Right hindlimb (tissue), 1 donor: ENCODE measurements at places on chromosomes 12 and 14.

DNA sequence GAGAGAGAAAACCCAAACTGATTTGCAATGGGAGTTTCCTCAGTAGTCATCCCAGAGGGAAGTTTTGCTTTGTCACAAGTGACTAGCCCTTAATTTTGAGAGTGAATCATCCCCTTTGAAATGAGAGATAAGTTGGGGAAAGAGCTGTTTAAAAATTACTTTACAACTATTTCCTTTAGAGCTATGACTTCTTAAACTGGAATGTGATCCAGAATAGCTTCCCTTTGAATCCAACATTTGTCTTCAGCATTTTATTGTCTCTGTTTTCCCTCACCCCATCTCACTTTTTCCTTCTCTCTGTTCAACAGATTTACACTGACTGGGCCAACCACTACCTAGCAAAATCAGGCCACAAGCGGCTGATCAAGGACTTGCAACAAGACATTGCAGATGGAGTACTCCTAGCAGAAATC, 109.3 kb downstream of the NAV3 start:
- DNase-seq = no peak

GRCh38 chr12:126389961-126390360, 1324.7 kb downstream of the AACS start:
- DNase-seq = no peak

DNA sequence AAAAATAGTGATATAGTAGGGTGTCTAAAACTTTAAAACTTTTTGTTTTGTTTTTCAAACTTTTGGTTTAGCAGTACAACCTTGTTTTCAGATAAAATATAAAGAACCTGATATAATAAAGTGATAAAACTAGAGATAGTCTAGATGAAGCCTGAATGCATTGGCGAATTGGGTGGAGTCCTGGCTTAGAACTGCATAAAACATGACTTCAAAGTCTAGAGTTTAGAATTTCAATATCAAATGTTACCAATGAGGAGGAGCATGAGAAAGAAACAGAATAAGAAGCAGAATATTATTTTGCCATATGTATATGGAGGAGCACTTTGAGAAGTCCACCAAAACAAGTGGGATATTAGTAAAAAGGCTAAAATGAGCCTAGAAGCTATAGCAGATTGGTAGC, 263.6 kb downstream of the TMEM117 start:
- no peak for DNase-seq

GRCh38 chr12:27179400-27180214, 64.5 kb upstream of the STK38L start:
- DNase-seq = no peak

- no peak for DNase-seq
These were observed 13.9 kb downstream of the JDP2 start for GRCh38 chr14:75441728-75442127.

GRCh38 chr12:112352921-112353320, 29.3 kb downstream of the HECTD4 start:
- DNase-seq = no peak

- DNase-seq = no peak
These were observed 16.8 kb downstream of the GALNT6 start for GRCh38 chr12:51374361-51374760.

- no peak for DNase-seq
These were observed 411.4 kb upstream of the SOX5 start for GRCh38 chr12:24360907-24361306.

GRCh38 chr12:106288494-106289195, 13.9 kb upstream of the TCP11L2 start:
- DNase-seq = no peak

DNA sequence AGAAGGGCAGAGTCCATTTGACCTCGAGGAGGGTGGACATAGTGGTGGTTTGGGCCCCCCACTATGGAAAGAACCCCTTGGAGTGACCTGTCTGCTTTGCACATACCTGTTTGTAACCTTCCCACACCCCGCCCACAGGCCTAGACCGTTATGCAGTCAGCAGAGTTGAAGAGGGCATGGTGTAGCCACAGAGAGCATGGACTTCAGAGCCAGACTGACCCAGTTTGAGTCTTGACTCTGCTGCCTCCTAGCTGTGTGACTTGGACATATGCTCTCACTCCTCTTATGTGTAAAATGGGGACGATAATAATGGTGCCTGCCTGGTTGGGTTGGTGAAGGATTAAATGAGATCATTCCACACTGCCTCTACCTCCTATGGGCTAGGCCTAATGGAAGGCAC, 40.9 kb upstream of the NOS1 start:
- no peak for DNase-seq

GRCh38 chr12:93419388-93420034, 22.2 kb downstream of the UBE2N start:
- DNase-seq = no peak

DNA sequence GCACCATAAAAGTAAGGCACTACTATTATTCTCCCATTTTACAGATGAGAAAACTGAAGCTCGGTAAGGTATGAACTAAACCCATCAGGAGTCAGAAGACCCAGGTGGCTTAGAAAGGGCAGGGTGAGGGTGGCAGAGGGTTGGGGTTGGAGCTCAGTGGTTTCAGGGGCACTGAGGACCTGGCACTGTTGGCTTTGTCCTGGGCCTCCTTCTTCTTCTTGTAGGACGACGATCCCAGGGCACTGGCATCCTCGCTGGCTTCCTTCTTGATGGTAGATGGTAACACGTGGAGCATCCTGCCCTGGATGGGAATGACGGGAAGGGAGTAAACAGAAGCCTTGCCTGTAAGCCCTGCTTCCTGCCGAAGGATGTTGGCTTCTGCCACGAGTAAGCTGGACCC, 19.9 kb downstream of the RBM19 start:
- DNase-seq = no peak

DNA sequence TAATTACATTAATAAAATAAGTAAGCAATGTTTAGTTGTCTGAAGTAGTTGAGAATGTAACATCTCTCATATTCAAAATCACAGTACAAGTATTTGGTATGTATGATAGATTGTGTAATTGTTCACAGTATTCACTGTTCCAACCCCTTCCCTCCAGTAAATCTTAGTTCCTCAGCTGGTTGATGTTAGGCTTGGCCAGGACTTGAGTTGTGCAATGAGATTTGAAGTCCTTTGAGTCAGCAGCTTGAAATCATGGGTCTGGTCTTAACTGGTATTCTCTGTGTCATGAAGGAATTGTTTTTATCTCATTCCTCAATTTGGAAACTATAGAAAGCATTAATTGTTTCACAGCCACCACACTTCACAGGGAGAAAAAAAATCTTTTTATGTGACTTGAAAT, 477.1 kb downstream of the FSCB start:
- DNase-seq = no peak

GRCh38 chr14:104596451-104596918, 8.1 kb downstream of the TMEM179 start:
- no peak for DNase-seq

DNA sequence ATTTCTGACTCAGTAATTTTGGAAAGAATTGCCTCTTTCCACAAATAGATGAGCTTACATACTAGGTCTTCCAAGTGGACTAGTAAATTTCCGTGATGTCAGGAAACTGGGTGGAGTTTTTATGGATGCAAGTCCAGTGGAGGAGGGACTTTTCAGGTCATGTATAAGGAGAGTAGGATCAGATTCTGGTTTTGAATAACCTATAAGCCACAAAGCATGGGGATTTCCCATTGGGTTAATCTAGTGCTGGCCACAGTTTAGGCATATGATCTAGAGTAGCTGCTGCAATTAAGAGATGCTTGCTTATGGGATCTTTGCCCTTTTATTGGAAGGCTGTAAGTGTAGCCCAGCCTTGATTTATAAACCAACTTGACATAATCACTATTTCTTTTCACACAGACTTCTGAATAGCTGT, 33.8 kb downstream of the STK38L start:
- DNase-seq = no peak

DNA sequence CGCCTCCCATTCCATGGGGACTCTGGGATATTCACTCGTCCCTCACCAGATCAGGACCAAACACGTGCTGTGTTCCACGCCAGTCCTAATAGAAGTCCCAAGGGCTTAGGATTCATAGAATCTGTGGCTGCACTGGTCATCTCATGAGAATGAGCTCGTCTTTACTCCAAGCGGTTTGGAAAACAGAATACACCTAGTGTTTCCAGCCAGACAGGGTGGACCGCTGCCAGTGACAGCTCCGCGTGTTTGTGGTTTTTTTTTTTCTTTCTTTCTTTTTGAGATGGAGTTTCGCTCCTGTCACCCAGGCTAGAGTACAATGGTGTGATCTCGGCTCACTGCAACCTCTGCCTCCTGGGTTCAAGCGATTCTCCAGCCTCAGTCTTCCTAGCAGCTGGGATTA, 75.1 kb downstream of the GLT1D1 start:
- DNase-seq = no peak

DNA sequence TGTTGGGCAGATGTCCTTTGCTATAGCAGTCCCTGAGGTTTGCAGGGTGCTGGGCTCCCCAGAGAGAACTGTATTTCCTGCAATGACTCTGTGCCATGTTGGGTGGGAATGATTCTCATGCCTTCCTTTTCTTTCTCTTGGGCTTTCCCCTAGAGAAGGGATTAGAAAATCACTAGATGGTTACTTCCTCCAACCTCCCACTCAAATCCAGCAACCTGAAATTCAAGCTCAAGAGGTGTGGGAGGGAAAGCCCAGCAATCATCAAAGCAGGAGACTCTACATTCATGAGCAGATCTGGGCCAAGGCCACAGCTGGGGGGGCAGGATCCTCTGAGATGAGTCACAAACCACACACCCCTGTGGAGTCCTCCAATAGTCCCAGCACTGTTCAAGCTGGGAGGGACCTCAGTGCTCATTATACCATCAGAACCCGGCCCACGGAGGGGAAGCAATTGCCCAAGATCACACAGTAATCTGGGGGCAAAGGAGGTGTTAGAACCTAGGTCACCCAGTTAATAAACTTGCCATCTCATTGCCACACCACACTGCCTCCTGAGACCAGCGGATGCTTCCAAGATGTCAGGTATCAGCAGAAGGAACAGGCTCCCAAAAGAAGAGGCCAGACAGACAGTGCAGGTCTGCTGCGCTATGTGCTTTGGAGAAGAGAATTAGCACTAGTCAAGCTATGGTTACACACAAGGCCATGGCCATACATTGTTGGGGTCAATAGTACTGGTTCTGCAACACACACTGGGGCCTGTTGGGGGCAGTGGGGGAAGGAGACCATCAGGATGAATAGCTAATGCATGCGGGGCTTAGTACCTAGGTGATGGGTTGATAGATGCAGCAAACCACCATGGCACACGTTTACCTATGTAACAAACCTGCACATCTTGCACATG, 65.7 kb downstream of the TTC9 start:
- DNase-seq = no peak

DNA sequence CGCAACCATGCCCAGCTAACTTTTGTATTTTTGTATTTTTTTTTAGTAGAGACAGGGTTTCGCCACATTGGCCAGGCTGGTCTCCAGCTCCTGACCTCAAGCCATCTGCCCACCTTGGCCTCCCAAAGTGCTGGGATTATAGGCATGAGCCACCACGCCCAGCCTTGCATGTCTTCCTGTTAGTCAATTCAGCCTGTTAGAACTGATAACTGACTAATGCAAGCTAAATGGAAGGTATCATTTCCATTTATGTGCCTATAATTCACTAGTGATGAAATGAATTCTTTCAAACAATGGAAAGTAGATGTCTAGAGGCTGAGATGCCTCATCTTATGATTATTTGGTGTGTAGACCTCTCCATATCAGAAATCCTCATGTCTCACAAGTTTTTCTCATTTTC, 37.3 kb upstream of the DIP2B start:
- DNase-seq = no peak

- no peak for DNase-seq
These were observed 33.6 kb upstream of the CRY1 start for GRCh38 chr12:107126796-107127481.

DNA sequence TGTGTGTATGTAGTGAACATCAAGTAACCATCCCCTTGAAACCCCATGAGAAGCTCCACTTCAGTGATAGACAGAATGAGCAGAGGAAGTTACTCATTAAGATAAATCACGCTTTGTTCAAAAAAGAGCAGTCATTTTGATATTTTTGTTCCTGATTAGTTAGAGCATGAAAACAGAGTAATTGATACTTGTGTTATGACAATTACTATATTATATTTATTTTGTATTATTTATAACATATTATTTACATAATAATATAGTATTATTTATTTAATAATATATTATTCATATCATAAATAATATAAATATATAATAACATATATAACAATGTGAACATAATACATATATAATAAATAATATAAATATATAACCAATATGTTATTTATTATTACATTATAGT, 580.9 kb downstream of the SOX5 start:
- no peak for DNase-seq

DNA sequence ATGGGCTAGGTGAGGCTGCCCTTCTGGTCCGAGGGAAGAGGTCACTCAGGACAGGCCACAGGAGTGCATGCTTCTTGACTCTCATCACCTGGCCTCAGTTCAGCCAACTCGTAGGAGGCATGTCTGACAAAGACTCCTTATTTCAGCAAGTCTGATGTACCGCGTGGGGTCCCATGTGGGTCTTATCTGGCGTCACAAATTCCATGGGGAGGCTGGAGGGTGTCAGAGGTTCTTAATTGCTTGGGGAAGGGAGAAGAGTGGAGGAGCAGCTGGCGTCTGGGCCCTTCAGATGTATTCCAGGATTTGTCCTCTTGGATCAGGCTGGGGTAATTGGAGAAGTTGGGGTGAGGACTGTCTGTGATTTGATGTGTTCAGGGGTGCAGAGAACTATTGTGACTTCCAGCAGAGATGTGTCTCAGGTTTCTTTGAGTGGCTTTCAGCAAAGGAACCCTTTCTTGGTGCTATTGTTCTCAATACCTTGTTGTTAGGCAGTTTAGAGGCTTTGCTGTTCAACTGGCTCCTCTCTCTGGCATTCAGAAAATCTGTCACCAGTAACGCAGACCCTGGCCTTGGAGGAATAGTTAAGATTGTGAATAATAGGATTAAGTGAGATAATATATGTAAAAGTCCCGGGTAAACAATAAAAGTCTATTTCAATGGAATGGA, 60.1 kb downstream of the SUSD6 start:
- no peak for DNase-seq

GRCh38 chr12:50101663-50102062, 2.1 kb upstream of the GPD1 start:
- DNase-seq = peak; percentile 45

DNA sequence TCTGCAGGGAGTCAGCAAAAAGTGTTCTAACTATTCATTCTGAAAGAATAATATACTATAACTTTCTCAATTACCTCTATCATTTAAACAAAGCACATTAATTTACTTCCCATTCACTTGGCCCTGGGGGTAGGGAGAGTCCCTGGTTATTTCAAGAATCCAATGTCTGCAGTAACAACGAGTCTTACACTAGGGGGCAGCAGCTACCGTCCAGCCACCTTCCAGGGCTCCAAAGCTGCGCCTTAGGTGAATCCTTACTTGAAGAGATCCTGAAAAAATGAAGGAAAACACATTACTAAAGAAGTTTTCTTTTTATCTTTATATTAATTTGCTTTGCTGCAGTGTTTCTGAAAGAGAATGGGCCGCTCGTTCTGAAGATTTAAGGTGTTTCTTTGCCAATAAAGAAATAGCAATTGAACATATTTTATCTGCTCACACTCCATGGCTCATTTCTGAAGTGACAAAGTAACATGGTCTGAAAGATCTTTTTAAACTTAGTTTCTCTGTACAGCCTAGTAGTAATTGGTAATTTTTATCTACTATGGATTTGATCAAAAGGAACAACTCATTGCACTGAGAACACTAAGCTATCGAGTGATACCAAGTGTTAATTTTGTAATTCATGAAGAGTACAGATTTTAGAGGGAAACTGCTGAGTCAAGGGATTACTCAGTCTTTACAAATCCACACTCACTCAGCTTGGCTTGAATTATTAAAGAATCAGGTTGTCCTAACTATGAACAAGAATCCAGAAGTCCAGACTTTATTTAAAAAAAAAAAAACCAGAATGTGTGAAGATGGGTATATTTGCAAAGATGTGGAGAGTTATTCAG, 27.6 kb downstream of the BHLHE41 start:
- peak; percentile 79 for DNase-seq
